Left ventricle myocardium superior (tissue), 1 donor: ENCODE measurements at places on chromosomes 2 and 18. TPM values are rescaled to one million over a fixed set of nuclear protein-coding genes. Genes with fewer than 3 reads are reported as not detected.

GRCh38 chr2:67918471-67918870 lies 144.3 kb downstream of the C1D start:
- no peak for DNase-seq

Gene UNC50
- 28.5 TPM for total RNA-seq

GRCh38 chr18:53070788-53071187 lies 730.8 kb downstream of the DCC start:
- DNase-seq, result no peak

Gene ABHD1
- 2.0 TPM for total RNA-seq

Gene ACTR1B
- total RNA-seq, result 60.1 TPM

Gene LONRF2
- 17.5 TPM for total RNA-seq

DNA sequence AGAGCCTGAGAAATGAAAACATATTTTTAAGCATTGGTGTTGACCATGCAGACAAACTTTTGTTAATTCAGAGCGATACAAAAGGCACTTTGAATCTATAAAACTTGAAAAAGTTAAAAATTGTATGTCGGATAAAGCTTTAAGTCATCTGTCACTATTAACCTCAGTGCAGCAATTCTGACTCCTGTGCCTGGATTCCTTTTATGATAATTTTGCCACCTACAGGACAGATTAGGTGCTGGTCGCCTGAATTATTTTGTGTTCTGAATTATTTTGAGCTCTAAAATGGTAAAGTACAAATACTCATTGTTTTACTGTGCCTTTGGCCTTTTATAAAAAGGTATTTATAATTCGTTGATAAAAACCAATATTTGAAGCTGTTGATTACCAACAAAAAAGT lies 19.4 kb upstream of the RNF138 start:
- no peak for DNase-seq

- no peak for DNase-seq
These were observed 55.9 kb downstream of the SDC1 start for GRCh38 chr2:20168727-20169696.

- DNase-seq, result no peak
These were observed 41.3 kb upstream of the CCDC68 start for GRCh38 chr18:55000529-55000928.

Gene TRIM54
- 291 TPM for total RNA-seq

DNA sequence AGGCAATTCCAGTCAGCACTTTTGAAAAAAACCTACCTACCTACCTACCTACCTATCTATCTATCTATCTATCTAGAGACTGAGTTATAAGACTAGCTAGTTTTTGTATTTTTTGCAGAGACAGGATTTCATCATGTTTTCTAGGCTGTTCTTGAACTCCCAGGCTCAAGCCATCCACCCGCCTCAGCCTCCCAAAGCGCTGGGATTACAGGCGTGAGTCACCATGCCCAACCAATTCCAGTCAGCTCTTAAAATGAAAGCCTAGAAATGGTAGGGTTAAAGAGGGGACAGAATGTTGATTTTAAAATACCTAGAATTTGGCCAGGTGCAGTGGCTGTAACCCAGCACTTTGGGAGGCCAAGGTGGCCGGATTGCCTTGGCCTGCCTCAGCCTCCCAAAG lies 19.1 kb downstream of the MSH2 start:
- no peak for DNase-seq

GRCh38 chr2:30686669-30687068 lies 120.6 kb downstream of the CAPN13 start:
- DNase-seq, result no peak

- DNase-seq, result no peak
These were observed 38.5 kb downstream of the PSMG2 start for GRCh38 chr18:12741351-12741750.

GRCh38 chr2:26305540-26305939 lies 40.4 kb upstream of the SELENOI start:
- no peak for DNase-seq

Gene COLEC12
- total RNA-seq, result 8.3 TPM

GRCh38 chr18:63586431-63586830 lies 712 bp upstream of the SERPINB13 start:
- no peak for DNase-seq

DNA sequence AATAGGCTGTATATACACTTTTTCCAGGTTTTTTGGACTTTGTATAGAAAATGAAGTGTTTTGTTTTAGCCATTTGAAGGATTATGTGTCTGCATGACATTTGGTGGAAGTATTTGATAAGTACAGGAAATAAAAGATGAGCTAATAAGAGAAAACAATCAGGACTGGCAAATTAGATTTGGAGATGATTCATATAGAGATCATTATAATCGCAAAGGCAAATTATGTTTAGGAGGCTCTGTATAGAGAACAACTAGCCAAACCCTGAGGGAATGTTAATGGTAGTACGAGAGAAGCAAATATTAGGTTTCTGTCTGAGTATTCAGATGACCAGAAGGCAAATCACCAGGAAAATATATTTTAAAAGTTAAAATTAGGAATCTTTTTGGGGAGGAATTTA lies 41.7 kb downstream of the PLCL1 start:
- DNase-seq, result no peak

Gene NGEF
- total RNA-seq, result not detected

GRCh38 chr2:38037757-38038621 lies 38.0 kb downstream of the CYP1B1 start:
- DNase-seq, result peak; percentile 53

Gene IL36RN
- total RNA-seq, result not detected

GRCh38 chr2:217379807-217380206 lies 519.9 kb upstream of the TNP1 start:
- DNase-seq, result no peak

- peak; percentile 52 for DNase-seq
These were observed 73.5 kb downstream of the ZCCHC2 start for GRCh38 chr18:62596145-62597005.

- no peak for DNase-seq
These were observed 10.5 kb downstream of the COL3A1 start for GRCh38 chr2:188984680-188985079.

GRCh38 chr18:51523671-51524070 lies 326.2 kb upstream of the MEX3C start:
- DNase-seq, result no peak

Gene FBXO11
- total RNA-seq, result 36.6 TPM

Gene NAT8
- not detected for total RNA-seq

Gene BABAM2
- total RNA-seq, result 56.8 TPM

Gene ZNF2
- 3.6 TPM for total RNA-seq

DNA sequence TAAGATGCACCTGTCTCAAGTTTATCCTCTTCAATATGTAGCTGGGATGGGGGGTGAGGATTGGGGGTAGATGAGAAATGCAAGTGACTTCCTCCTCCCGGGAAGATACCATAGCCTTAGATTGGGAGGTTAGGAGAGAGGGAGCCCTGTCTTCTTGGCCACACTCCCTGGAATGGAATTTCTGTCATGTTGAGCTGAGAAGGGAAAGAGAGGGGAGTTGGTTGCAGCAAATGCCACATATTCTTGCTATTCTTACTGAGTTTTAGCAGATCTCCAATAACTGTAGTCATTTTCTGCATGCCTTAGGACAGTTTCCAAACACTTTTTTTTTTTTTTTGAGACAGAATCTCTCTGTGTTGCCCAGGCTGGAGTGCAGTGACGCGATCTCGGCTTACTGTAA lies 35.9 kb downstream of the TAF4B start:
- no peak for DNase-seq

DNA sequence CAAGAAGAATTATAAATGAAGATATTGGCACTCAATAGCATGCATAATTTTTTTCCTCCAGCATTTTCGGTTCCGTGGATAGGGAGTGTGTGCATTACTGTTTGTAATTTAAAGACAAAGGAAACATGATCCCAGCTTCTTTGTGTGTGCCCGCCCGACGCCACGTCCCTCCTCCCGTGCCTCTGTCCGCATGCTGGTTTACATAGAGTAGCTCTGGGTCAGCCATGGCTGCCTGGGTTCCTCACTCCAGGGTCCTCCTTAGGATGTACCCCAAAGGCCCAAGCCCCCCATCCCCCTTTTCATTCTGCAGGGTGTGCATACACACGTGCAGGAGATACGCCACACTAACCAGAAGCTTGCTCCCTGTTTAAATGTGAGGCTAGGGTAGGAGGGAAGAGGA lies 214.7 kb downstream of the KLHL29 start:
- DNase-seq, result no peak

DNA sequence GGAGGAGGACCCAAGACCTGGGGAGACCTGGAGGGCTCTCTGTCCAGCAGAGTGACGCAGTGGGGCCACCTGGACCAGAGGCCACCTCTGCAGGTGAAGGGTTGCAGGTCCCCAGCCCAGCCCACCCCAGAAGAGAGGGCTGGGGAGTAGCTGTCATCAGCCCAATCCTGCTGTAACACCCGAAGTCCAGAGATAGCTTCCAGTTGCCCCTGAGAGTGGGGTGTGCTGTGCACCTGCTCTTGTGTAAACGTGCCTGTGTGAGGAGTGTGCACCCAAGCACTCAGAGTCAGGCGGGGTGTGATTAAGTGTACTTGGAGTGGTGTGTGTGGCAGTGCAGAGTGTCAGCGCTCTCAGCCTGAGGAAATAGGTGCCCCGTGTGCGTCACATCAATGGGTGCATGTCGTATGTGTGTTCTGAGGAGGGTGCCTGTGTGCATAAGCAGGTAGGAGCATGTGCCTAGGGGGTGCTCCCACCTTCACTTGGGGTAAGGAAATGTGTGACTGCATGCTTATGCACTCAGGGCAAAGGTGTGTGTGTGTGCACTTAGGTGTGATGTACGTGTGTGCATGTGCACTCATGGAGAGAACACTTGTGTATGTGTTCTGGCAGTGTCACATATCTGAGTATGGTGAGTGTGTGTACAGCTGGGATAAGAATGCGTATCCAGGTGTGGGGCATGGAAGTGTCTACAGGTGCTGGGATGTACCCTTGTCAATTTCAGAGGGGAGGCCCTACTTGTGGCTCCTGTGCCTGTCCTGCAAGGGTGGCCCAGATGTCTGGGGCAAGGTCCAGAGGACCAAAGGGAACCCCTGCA lies 672 bp downstream of the ATP6V1B1 start:
- DNase-seq, result no peak

- no peak for DNase-seq
These were observed 5.5 kb upstream of the NEMP2 start for GRCh38 chr2:190540048-190540447.

Gene GTF2A1L
- total RNA-seq, result not detected

- peak; percentile 34 for DNase-seq
These were observed 21.7 kb upstream of the NRP2 start for GRCh38 chr2:205660521-205661124.

- DNase-seq, result no peak
These were observed 398.0 kb upstream of the DCC start for GRCh38 chr18:51941999-51942398.

Gene SLC9A4
- total RNA-seq, result not detected

GRCh38 chr2:19244460-19245363 lies 113.7 kb downstream of the OSR1 start:
- no peak for DNase-seq

GRCh38 chr18:68780802-68781635 lies 16.9 kb upstream of the CCDC102B start:
- DNase-seq, result no peak

DNA sequence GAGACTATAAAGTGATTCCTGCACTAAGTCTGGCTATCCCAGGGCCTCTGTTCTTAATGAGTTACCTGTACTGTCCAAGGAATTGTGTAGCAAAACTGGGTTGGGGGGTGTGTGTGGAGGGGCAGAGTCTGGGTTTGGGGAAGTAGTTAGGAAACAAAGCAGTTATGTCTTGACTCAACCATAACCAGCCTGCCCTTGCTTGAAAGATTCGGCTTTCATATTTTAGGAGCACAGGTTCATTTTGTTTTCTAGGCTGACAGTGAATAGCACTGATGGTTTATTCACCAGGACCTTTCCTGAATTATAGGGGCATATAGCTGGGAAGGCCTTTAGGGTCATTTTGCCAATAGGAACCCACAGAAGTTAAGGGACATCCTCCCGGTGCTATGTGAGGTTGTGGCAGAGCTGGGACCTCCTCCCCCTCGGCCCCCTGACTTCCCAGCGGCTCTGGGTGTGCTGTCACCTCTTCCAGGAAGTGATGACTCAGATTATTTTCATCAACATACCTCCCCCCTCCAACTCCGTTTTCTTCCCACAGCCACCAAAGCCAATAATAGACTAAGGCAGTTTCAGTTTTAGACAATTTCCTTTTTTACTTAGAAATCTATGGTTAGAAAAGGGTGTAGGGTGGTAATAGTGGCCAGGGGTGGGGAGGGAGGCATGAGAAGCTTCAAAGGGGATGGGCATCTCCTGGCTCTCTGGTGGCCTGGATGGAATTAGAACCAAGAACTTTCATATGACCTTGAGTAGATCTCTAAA lies 44.8 kb downstream of the SETBP1 start:
- DNase-seq, result no peak

DNA sequence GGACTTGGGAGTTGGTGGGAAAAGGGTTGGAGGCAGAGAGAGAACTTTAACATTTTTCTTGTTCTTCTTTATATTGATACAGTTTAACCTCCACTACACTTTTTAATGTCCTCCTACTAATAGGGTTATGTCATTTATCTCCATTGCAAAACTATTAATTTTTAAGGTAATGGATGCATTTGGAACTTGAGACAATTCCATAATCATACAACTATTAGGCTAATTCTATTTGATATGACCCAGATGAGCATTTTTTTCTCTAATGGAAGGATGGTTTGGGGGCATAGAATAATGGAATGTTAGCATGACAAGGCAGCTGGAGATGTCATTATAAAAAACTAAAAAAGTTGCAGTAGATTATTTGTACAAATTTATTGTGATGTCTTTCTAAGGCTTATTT lies 239.2 kb upstream of the KCNJ3 start:
- no peak for DNase-seq

Gene GREB1L
- 7.2 TPM for total RNA-seq

Gene UGT1A3
- not detected for total RNA-seq

Gene CNTNAP5
- not detected for total RNA-seq

DNA sequence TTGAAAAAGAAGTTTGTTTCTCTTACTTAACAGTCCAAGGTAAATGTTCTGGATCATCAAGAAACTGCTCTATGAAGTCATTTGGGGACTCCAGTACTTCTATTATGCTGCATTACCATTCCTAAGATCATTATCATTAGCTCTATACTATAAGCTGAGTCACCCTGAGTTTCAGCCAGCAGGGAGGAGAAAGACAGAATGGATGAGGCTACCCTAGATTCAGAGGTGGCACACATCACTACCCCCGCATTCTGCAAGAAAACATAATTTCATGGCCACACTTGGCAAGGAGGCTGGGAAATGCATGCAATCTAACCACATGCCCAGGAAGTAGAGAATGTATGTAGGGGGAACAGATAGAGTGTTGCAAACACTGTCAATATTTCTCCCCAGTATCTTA lies 16.6 kb upstream of the LNPK start:
- DNase-seq, result no peak

- DNase-seq, result no peak
These were observed 335.5 kb upstream of the NT5C1B start for GRCh38 chr2:18924886-18925285.

DNA sequence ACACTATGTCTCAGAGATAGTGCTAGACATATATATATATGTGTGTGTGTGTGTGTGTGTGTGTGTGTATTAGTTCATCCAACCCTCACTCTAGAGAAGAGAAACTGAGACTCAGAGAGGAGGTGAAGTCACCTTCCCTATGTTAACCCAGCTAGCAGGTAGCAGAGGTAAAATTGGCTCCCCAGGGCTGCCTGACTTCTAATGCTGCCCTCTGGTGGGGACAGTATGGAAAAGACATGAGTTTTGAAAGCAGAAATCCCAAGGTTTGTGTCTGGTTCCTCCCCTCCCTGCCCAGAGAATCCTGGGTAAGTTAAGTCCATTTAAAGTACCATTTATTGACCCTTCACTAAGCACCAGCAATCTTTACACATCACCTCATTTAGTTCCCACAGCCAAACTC lies 137.7 kb downstream of the THNSL2 start:
- DNase-seq, result no peak
